NAMALWA (cell line): ENCODE measurements at places on chromosomes 12 and 14.
A peak's percentile ranks its signal among the peaks of the same experiment; 100 is the strongest.

DNA sequence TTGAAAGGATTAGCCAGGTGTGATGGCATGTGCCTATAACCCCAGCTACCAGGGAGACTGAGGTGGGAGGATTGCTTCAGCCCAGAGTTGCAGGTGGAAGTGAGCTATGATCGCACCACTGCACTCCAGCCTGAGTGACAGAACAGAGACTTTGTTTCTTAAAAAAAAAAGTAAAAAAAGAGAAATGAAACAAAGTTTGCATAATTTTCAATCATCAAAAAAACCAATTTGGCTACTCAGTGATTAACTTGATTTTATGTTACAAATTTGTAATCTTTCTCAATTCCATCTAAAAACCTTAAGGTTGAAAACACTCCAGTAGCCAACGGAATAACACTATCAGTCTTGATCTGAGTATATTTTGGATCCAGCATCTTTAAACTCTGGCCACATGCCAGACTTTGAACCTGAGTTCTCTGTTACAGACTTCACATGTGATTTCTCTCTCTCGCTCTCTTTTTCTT lies 12.6 kb upstream of the DENND5B start:
- DNase-seq: peak; percentile 92

DNA sequence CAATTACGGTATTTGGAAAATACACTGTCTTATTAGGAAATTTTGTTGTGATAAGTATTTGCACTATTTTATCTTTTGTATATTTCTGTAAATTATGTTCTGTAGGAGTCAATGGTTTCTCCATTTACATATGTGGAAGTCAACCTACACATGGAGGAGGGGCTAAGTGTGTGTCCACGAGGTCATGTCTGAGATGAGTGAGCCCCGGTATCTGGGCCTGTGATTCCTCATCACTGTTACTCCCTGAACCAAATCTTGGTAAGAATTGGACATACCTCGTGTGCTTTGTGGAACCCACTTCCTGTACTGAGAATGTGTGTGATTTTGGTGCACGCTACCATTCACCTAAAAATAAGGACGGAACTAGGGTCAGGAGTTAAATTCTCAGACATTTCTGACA lies 1105.5 kb downstream of the TMEM121 start:
- DNase-seq: no peak

- no peak for DNase-seq
Observed at GRCh38 chr12:8821591-8821990, 830 bp upstream of the A2ML1 start.

- DNase-seq: no peak
Observed at GRCh38 chr12:24903329-24904088, 45.4 kb downstream of the BCAT1 start.

DNA sequence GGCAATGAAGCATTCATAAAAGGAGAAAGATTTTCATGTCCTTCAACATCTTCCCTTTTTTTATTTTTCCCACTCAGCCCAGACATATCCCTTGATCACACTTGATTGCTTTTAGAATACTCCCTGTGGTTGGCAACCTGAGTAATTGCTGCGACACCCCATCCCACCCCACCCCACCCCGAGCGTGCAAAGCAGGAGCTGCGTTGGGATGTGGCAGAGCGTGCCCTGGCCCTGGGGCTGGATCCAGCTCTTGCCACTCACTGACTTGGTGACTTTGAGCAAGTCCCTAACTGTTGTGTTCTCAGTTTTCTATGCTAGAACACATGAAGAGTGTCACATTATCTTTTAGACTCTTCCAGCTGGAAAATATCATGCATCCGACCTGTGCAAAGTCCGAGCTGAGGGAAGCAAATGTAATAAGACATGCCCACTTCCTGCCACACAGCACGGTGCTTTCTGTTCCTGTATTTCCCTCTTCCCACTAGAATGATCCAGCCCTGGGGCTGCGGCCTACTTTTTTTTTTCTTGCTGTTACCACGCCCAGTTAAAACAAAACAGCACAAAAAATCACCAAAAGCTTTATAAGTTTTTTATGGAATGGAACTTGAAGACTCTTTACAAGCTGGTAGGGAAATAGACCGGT lies 4.0 kb downstream of the ASCL4 start:
- no peak for DNase-seq

DNA sequence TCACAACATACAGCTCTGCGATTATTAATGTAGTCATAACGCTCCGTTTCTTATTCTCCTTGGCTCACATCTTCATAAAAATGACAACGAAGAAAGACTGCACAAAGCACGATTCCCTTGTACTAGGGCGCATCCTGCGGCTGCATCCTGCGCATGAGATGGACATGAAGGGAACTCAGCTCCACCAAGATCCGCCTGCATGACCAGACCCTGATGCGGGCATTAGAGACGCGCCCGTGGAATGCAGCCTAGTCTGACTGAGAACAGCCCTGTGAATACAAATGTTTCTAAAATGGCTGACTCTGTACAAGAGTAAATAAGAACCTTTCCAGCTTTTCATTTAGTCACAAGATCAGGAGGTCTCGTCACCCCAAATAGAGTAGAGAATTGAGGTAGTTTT lies 422.2 kb downstream of the NOVA1 start:
- no peak for DNase-seq

- no peak for DNase-seq
Observed at GRCh38 chr14:91722386-91722785, 9.5 kb downstream of the CATSPERB start.

DNA sequence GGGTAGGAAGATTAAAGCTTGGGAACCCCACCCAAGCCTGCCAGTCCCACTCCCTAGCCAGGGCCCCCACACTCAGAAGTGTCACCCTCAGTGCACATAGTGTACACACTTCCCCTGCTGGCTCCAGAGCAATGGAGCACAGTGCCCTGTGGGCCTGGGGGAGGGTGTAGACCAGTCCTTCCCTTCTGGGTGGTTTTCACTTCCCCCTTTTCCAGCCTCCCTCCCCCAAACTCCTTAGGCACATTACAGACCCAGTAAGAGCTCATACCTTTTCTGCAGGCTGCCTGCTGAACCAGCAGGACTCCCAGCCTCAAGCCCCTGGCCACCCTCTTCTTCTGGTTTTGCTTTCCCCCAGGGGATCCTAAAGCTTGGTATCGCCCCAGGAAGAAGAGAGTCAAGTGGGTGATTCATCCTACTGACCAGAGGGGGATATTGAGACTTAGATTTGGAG lies at the start of gene ZNF385A:
ZNF385A (minus strand) TSS at position 143 of the 451 bp plus-strand sequence. CDS start 219 bp downstream, outside the sequence.
- peak; percentile 49 for DNase-seq

DNA sequence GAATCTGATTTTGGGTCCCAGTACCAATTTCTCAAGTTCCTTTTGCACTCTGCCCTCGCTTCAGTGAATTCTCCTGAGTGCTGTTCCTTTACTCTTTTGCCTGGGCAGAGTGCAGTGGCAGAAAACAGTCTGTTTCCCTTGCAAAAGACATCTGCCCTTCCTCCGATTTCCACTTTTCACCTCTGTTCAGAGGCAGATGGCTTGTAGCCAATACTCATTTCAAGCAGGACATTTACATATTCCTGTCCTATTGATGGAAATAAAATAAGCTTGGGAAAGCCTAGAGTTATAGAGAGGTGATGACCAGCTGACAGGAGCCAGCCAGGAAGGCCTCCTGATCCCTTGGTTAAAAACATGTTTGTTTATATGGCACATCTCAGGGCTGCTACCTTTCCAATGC lies 111.0 kb downstream of the SLC8A3 start:
- DNase-seq: no peak

DNA sequence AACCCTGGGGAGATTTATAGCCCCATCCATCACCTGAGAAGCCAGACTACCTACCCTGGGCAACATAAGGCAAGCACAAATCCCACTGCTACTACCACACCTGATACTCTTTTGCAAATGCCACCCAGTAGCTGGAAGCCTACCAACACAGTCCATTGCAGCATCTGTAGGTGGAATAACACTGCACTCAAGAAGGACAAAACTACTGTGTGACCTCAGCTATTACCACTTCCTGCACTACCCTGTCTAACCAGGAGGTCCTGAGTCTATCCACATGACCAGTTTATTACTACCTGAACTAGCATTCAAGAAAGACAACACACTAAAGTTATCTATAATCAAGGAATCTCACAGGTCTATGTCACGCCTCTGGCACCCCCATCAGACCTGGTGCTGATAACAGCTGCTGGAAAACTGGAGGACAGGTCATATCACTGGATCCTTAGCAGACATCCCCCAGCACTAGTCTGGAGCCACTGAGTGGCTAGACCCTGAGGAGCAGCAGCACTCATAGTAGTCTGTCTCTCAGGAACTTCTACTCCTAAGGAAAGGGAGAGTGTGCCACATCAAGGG lies 2.9 kb upstream of the CLEC1A start:
- DNase-seq: no peak

GRCh38 chr14:73834261-73834625 lies 17.4 kb upstream of the PTGR2 start:
- DNase-seq: no peak

DNA sequence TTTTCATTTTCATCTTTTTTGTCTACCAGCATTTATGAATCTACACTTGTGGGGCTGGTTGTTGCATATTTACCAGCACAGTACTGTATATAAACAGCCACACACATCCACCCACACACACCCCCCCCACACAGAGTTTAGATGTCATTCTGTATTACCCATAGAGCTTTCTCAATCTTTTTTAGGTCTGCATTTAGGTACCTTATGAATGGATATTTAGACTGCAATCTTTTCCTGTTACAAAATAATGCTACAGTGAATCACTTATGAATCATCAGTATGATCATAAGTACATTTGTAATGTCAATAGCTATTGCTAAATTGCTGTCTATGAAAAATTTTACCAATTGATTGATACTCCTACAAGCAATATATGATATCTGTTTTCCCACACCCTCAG lies 67.3 kb upstream of the STK38L start:
- no peak for DNase-seq

DNA sequence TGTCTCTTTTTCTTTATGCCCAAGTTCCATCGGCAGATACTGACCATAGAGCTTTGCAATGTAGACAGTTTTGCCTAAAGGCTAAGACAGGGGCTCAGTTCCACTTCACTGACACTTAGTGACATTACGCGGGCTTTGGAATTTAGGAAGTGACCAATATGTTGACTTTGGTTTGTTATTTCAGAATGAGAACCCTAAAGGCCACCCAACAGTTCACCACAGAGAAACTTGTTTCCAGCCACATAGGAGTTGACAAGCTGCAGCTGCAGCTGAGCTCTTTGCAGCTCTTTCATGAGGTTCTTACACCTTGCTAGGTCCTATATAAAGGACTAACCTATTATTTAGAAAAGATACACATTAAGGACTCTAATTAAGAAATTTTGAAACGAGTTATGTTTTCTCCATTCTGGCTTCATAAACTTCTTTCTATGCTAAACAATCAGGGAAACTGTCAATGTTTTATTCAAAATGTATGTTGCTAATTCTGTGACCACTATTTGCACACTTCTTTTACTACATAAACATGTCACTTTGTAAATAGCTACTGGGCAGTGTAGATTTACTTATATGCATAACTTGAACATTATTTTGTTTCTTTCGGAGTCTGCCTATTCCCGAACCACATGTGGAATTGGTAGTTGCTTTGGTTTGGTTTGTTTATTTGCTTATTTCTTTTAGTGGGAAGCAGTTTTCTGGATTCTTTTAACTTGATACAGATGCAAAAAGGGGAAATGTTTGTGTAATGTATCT lies 18.5 kb upstream of the KLRD1 start:
- no peak for DNase-seq

- DNase-seq: no peak
Observed at GRCh38 chr12:19209661-19210060, 80.1 kb downstream of the PLEKHA5 start.

- DNase-seq: no peak
Observed at GRCh38 chr14:67963960-67964812, 144.6 kb downstream of the RAD51B start.

- DNase-seq: no peak
Observed at GRCh38 chr14:94686511-94687160, 74.4 kb downstream of the SERPINA3 start.

GRCh38 chr14:44981198-44981597 lies 19.2 kb downstream of the TOGARAM1 start:
- no peak for DNase-seq

DNA sequence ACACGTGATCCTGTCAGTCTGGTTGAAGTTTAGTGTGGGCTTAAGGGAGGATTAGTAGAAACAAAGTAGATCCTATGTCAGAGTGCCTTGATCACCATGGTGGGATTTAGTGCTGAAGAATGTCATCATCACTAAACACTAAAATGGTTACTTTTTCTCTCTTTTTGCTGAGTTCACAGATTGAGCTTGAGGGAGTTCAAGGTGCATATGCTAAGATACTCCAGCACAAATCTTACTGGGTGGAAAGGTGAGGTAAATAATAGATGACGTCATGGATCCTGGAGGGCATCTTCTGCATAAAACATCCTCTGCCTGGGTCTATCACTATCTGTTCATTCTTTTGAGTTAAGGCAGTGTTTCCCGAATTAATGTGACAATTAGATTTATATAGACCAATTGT lies 4.9 kb downstream of the GALNT8 start:
- DNase-seq: no peak

DNA sequence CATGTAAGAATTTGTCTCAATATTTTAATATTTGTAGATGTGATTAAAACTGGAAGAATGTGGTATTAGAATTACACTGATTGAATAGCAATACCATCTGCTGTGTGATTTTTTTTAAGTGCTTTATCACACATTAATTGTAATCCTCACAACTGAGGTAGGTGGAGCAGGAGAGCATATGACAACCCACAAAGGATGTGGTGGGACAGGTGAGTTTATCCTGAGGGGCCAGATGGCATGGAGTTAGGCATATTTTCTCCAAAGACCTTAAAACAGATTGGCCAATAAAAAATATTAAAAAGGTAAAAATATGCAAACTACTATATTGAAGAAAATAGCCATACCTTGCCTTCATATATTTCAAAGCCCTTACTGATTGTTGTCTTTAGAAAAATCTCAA lies 7.8 kb downstream of the LRRC10 start:
- DNase-seq: no peak

DNA sequence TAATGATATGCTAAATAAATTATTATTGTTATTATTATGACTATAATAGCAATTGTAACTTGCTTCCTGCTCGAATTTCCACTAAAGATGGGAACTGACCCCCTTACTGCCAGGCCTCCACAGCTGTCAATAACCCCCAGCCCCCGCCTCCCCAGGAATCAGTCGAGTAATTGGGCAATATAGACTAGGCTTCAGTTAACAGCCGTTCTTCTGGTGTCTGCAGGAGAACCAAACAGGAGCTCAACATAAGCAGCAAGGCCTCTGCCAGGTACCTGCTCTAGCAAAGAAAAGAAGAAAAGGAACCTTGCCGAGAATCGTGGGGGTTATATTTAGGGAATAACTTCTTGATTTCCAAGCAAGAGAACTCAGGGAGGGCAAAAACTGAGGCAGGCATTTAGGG lies 21.8 kb downstream of the HOXC4 start:
- no peak for DNase-seq

DNA sequence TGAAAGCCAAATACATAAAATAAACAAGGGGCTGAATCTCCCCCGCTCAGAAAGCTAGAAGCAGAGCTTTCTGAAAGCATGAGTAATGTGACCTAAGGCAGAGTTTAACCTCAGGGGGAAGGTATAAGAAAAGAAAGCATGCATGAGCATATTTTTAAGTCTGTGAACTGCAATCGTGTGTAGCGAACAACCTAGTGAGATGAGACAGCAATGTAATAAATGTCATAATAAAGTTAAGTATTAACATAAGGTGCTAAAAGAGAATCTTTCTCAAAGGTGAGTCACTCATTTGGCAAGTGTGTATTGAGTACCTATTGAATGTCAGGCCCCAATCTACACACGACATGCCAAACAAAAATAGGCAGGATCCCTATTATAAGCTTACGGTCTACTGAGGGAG lies 14.2 kb upstream of the WDR20 start:
- no peak for DNase-seq
